ENCODE measurements at places on chromosomes 5 and 9. TPM values are rescaled to one million over a fixed set of nuclear protein-coding genes. Genes with fewer than 3 reads are reported as not detected.

The EIF4EBP3 gene
- 37.5 TPM for polyA plus RNA-seq

The INSL4 gene
- not detected for polyA plus RNA-seq

The MSX2 gene
- polyA plus RNA-seq = 1.0 TPM

The OR1K1 gene
- polyA plus RNA-seq = not detected

The GLDC gene
- 0.26 TPM for polyA plus RNA-seq

The EPB41L4B gene
- 0.74 TPM for polyA plus RNA-seq

The PAEP gene
- polyA plus RNA-seq = not detected

The TNFSF15 gene
- 0.38 TPM for polyA plus RNA-seq

The HSPB3 gene
- polyA plus RNA-seq = 1.5 TPM

The SGTB gene
- 6.5 TPM for polyA plus RNA-seq

The CDKN2A gene
- polyA plus RNA-seq = 6.8 TPM

The LOX gene
- polyA plus RNA-seq = 6.6 TPM

The TRMO gene
- 7.5 TPM for polyA plus RNA-seq

The KIF24 gene
- polyA plus RNA-seq = not detected

The LRRC14B gene
- polyA plus RNA-seq = not detected

The CDO1 gene
- 93.9 TPM for polyA plus RNA-seq

The MVB12B gene
- polyA plus RNA-seq = 2.0 TPM

The FOXD4L4 gene
- not detected for polyA plus RNA-seq

Measured in aorta (tissue), 5 donors.